Heart right ventricle (tissue), 16 donors: ENCODE measurements at places on chromosomes 1 and 21. TPM values are rescaled to one million over a fixed set of nuclear protein-coding genes. Genes with fewer than 3 reads are reported as not detected.

The PTPRC gene
- total RNA-seq, result 62.7 TPM

DNA sequence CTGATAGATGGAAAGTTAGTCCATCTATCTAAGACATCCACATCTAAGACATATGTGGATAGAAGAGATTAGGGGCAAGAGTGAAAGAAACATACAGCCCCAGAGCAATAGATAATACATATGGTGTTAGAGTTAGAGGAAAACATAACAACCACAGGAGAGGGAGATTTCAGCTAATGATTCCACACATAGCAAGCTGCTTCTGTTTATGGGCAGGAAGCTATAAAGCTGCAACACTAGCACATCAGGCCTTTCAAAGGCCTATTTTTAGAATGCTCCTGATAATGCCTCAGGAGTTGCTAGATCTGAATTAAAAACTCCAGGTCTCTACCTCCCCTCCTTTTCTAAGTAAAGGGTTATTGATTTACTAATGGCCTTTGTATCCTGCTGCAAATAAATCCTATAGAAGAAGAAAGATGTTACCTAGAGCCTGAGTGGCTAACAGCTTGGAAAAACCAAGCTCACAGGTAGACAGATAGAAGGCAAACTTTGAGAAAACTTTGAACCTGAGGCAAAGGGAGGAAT lies 36.1 kb downstream of the BRINP2 start:
- H3K27me3 ChIP-seq, result no peaks in the 10 kb centered on the region
- DNase-seq, result no peak
- H3K4me1 ChIP-seq, result peaks cover 22% of the 10 kb centered on the region

DNA sequence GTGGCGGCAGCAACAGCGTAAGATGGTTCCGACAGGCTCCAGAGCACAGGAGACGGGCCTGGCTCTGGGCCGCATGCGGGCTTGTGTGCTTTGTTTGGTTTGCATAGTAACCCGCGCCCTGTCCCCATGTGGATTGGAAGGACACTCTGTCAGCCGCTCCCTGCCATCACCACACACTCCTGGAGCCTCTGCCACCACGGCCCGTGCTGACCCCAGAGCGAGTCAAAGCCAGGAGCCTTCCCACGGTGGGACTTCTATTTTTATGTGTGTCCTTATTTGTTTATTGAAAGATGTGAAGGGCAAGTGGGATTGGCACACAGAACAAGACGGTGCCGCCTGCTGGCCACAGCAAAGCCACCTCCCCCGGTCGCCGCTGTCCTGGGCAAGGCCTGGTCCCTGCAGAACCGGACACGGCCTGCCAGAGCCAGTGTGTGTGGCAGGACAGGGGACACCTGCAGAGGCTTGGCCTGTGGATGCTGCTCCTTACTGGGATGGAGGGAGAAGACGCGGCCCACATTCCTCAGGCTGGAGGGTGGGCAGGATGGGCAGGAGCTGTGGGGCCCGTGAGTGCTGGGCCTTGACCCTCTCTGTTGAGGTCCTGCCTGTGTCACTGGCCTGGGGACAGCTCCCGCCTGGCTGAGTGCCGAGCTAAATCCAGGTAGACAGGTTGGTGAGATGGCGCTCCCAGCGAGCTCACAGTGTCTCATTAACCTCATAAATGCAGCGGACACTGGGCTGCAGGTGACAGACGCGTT lies 64.4 kb downstream of the AGPAT3 start:
- H3K27me3 ChIP-seq, result no peaks in the 10 kb centered on the region
- H3K4me1 ChIP-seq, result peaks cover 44% of the 10 kb centered on the region
- no peaks in the 10 kb centered on the region for H3K36me3 ChIP-seq
- DNase-seq, result peak; percentile 80

The FAM3B gene
- total RNA-seq, result 0.42 TPM

DNA sequence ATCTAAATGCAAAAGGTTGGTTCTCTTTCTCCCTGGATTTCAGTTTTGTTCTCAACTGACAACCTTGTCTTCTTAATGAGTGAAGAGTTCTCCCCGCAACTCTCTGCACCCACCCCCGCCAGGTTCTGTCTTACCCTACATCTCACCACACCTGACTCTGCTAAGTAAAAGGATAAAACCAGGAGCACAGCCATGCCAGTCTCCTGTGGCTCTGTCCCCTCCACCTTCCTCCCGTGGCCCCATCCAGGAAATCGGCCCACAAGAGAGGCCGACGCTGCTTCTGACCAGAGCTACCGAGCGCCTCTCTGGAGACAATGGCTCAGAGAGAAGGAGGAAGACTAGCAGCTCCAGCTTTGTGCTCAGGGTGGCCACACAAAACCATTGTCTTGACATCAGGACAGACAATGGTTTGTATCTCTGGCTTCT lies 72.2 kb downstream of the PLEKHA6 start:
- H3K27ac ChIP-seq, result peak overlapping the region; percentile 81
- H3K4me1 ChIP-seq, result peaks cover 52% of the 10 kb centered on the region
- no peak for DNase-seq
- peak overlapping the region; percentile 14 for H3K4me3 ChIP-seq
- no peaks in the 10 kb centered on the region for H3K36me3 ChIP-seq

DNA sequence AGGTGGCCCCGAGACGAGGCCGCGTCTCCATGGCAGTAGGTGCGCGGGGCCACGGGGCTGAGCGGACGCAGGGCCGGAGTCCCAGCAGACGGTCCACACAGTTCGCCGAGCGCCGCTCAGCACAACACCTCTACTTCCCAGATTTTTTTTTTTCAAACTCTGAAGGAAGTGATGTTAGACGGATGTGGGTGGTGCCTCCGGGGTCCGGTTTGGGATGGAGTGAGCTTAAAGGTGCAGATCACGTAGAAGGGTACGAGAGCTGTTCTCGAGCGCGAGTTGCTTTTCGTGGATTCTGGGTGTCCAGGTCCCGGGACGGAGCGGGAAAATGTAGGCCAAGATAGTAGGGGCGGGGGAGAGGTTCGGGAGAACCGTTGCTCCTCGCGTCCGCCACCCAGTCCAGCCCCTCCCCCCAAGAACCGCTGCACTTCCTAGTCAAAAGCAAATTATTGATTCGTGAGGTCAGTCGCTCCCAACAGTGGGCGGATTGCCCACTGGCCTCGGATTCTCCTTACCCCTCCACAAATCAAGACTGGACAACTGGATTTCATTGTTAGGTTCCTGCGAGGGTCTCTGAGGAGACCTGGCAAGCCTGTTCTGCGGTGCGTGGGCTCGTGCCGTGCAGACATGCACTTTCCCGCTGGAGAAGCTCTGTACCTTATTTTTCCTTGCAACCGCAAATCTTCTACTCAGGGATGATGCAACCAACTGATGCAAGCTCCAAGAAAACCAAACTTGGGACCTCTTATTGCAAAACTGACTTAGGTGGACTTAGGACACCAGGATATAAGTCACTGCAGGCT lies at the start of gene TXNDC12:
Gene TXNDC12 (minus strand): TSS at position 126 of the 800 bp plus-strand sequence. CDS start 95 bp downstream, at position 31.
- peaks cover under 1% of the 10 kb centered on the region for H3K36me3 ChIP-seq
- peak; percentile 86 for DNase-seq
- peak within 1 kb of the TSS; percentile 90 for H3K4me3 ChIP-seq
- H3K27ac ChIP-seq, result peak within 1 kb of the TSS; percentile 96

The EPHX1 gene
- 42.0 TPM for total RNA-seq
